ENCODE measurements at places on chromosomes 5 and 9.

GRCh38 chr5:154418344-154418820 is 27.4 kb upstream of the SAP30L start:
- DNase-seq: peak; percentile 59

GRCh38 chr5:19536387-19536786 is 451.6 kb downstream of the CDH18 start:
- no peak for DNase-seq

GRCh38 chr5:111131356-111131755 is 39.2 kb downstream of the WDR36 start:
- no peak for DNase-seq

GRCh38 chr5:160039810-160040470 is 31.0 kb downstream of the TTC1 start:
- DNase-seq: no peak

DNA sequence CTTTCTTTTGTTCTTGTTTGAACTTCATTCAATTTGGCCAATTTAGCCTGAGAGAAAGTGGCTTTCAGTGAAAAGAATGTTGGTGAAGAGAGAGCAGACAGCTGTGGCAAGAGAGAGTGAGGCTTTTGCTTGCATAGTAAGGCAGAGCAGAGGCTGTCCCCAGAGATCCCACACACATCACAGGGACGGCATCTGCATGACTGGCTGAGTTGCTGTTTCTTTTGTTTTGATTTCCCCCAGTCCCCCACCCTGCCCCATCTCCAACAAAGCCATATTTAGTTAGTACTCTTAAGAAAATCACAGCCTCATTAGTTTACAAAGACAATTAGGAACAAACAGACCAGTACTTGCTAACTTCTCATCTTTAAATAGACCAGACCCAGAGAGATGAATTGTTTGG is 363.9 kb upstream of the SEMA6A start:
- DNase-seq: no peak

GRCh38 chr9:136323371-136323789 is 4.0 kb upstream of the GPSM1 start:
- DNase-seq: peak; percentile 51

DNA sequence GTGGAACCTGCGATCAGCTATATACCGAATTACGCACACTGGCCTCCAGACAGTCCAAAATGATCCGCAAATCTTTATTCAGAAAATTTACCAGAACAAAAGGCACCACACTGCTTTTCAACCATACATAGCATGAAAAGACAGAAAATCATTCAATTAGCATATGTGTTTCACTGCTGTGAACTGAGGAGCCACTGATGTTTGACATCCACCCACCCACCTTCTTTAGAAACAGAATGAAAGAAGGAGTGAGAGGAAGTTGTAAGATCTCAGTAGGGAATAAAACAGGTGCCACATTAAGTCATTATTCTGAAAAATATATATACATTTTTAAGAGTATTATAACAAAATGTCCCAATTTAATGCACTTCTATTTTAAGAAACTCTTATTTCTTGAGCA is 156.8 kb downstream of the NFIB start:
- no peak for DNase-seq

DNA sequence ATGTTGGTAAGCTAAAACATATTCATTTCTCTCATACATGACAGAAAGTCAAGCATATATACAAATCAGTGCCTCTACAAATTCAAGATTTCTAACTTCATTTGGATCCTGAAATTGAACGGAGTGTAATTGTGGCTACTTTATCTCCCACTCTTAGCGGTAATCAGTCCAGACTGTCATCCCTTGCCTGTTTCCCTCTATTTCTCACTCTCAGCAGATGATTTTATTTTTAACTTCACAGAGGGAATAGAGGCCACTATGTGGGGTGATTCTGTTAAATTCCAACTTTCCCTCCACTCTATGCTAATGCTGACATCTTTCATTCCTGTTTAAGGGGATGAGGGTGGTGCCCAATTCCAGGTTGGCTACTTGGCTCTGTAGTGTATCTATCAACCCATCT is 153.8 kb upstream of the KCNN2 start:
- no peak for DNase-seq

DNA sequence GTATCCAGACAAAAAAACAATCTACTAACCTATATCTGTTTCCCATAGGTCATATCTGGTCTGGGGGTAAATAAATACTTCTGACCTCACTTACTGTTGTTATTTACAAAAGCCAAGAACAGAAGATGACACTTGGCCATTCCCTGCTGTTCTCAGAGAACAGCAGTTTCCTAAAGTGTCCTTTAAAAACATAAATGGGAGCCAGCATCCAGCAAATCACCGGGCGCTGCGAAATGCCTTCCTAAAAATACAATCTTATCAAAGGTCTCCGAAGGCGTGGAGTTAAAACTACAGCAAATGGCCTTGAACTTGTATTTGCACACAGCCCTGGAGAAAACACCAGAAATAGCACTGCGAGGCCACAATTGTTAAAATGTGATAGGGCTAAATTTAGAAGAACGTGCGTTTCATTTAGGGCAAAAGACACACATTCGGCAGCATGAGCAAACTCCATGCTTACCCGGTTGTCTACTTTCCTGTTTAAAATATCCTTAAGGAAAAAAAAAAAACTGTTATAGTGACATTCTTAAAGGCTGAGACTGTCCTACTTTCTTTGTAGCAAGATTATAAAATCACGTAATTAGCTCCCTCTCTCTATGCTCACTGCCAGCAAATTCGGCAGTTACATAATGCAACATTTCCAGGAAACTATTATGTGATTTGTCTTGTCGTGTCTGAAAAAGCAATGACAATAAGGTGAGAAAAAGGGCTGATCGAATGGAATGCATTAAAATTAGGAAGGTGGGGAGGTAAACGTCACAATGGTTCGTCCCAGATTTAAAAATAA is 1.5 kb downstream of the NFIL3 start:
- no peak for DNase-seq

GRCh38 chr9:121582641-121583040 is 68.8 kb upstream of the DAB2IP start:
- no peak for DNase-seq

- DNase-seq: no peak
These were observed 310.0 kb downstream of the ASTN2 start for GRCh38 chr9:117104716-117105495.

DNA sequence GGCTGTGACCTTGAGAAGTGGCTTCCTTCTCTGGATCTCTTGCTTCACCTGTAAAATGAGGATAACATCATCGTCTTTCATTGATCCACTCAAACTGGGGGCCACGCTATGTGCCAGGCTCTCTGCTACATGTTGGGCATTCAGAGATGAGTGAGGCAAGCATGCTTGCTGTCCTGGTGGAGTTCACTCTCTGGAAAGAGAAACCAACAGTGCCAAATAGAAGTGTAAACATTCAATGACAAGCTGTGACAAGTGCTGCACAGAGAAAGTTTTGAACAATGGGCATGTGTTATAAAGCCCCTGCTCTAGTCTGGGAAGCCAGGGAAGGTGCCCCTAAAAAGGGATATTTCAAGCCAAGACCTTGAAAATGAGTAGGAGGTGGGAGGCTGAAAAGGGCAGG is 50.9 kb upstream of the AFAP1L1 start:
- no peak for DNase-seq

GRCh38 chr5:684751-685216 is 8.4 kb downstream of the TPPP start:
- no peak for DNase-seq

Measured in NCI-H1105 (cell line).